ENCODE measurements at places on chromosomes 6 and 20.

- H3K4me1 ChIP-seq = no peaks in the 10 kb centered on the region
- no peak overlapping the region for H3K4me3 ChIP-seq
- H3K27ac ChIP-seq = no peak overlapping the region
Observed at GRCh38 chr20:6870559-6870958, 103.1 kb downstream of the BMP2 start.

GRCh38 chr6:108174371-108175175 is 8.8 kb downstream of the NR2E1 start:
- no peaks in the 10 kb centered on the region for H3K36me3 ChIP-seq
- H3K4me1 ChIP-seq = peaks cover 4% of the 10 kb centered on the region
- H3K4me3 ChIP-seq = peak overlapping the region; percentile 31

GRCh38 chr6:132357120-132357519 is 44.2 kb downstream of the MOXD1 start:
- no peaks in the 10 kb centered on the region for H3K36me3 ChIP-seq
- H3K27me3 ChIP-seq = peaks cover 14% of the 10 kb centered on the region
- H3K4me1 ChIP-seq = peaks cover 11% of the 10 kb centered on the region

DNA sequence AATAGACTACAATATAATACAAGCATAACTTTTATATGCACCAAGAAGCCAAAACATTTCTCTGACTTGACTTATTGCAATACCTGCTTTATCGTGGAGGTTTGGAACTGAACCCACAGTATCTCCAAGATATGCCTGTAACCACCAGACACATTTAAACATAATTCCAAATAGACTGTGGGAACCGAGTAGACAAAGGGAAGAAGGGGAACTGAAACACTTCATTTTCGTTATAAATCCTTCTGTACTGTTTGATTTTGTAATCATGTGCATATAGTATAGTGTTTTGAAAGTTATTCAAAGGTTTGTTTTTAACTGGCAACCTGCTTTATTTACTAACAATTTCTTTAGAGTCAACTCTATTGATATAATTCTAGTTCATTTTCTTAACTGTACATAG is 154.9 kb upstream of the BEND6 start:
- no peaks in the 10 kb centered on the region for H3K36me3 ChIP-seq
- no peak overlapping the region for H3K27ac ChIP-seq
- no peak overlapping the region for H3K4me3 ChIP-seq
- peaks cover under 1% of the 10 kb centered on the region for H3K27me3 ChIP-seq

DNA sequence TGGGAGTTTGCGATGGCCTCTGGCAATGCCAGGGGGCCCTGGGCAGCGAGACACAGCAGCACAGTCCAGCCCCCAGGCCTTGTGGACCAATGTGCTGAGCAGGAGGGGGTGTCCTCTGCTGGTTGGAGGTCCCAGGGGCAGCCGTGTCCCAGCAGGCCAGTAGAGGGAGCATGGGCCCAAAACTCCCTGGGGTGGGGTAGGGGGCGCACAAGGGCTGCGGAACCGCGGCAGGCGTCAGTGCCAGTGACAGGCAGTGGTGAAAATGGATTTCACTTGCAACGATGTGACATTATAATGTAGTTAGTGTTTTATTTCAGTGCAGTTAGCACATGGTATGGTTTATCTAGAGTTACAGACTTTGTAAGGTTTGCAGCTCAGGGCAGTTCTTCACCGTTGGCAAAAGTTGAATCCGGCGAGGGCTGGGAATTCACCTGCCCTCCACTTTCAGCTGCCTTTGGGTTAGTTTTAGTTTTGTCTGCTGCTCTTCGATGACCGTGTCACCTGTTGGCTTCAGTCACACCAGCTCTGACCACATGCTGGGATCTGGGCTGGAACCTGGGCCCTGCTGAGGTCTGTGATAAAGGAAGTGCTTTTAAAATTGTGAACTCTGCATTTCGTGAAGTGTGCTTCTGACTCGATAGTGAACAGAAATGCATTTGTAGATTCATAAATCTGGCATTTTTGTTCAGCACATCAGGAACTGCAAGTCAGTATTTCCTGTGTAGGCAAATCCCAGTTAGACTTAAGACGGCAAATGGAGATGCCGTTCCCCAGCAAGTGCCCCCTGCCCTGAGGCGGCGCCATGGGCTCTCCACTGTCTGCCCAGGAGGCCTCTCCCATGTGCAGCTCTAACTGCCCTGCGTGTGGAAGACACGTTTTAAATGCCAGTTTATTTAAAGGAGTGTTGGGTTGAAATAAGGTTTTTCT is 46.8 kb downstream of the PYGB start:
- peaks cover 8% of the 10 kb centered on the region for H3K36me3 ChIP-seq
- H3K4me3 ChIP-seq = no peak overlapping the region
- no peaks in the 10 kb centered on the region for H3K27me3 ChIP-seq
- H3K4me1 ChIP-seq = peaks cover 6% of the 10 kb centered on the region
- ATAC-seq = peak; percentile 69
- no peak overlapping the region for H3K27ac ChIP-seq

- H3K27me3 ChIP-seq = peaks cover 10% of the 10 kb centered on the region
- no peak overlapping the region for H3K27ac ChIP-seq
- no peaks in the 10 kb centered on the region for H3K4me1 ChIP-seq
- no peak overlapping the region for H3K4me3 ChIP-seq
- no peak for ATAC-seq
Observed at GRCh38 chr20:45765307-45765875, 26.3 kb downstream of the WFDC3 start.

DNA sequence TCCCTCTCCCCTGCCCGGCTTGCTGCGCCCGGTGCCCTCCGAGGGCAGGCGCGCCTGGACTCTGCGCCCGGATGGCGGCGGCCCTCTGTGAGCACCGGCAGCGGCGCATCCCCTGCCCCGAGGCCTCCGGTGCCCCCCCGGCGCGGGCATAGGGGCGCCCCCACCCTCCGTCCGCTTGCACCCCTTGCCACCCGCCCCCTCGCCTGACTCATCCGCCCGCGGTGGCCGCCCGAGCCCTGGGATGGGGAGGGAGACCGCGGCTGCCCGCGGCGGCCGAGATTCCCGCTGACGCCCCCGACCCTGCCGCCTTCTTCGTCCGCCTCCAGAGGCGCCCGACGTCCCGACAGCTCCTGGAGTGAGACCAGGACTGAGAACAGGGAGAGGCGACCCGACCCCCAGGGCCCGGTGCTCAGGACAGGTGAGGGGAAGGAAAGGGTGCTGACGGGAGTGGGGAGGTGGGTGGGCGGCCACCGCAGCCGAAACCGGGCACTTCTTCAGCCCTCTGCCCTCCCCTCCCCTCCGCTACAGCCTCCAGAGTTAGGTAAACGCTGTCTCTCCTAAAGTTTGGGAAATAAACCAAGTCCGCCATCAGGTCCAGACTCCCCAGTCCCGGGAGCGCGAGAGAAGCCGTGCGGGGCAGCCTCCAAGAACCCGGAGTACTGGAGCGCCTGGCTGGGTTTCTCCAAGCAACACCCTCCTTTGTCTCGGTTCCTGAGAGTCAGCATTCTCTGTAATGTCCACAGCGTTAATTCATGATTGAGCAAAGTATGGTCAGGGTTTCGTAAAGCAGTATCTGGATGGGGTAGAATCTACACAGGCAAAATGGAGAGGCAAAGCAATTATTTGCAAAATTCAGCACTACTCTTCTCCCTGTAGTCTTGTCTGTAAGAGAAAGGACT is 539 bp downstream of the TMEM200A start:
- peak overlapping the region; percentile 70 for H3K4me3 ChIP-seq
- no peaks in the 10 kb centered on the region for H3K36me3 ChIP-seq
- ATAC-seq = peak; percentile 67

DNA sequence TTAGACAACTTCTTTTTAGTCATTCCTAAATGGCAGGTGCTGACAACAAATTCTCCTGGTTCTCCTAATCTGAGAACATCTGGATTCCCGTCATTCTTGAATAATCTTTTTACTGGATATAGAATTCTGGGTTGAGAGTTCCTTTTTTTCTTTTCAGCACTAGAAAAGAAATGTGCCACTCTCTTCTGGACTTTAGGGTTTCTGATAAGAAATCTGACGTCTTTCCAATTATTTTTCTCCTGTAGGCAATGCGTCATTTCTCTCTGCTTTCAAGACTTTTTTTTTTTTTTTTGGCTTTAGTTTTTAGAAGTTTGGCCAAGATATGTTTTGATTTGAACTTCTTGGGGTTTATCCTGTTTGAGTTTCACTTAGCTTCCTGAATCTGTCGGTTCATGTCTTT is 66.1 kb upstream of the RNF24 start:
- ATAC-seq = no peak
- H3K4me1 ChIP-seq = peaks cover 37% of the 10 kb centered on the region
- peak overlapping the region; percentile 77 for H3K27ac ChIP-seq
- no peaks in the 10 kb centered on the region for H3K27me3 ChIP-seq
- peak overlapping the region; percentile 59 for H3K4me3 ChIP-seq
- H3K36me3 ChIP-seq = no peaks in the 10 kb centered on the region

DNA sequence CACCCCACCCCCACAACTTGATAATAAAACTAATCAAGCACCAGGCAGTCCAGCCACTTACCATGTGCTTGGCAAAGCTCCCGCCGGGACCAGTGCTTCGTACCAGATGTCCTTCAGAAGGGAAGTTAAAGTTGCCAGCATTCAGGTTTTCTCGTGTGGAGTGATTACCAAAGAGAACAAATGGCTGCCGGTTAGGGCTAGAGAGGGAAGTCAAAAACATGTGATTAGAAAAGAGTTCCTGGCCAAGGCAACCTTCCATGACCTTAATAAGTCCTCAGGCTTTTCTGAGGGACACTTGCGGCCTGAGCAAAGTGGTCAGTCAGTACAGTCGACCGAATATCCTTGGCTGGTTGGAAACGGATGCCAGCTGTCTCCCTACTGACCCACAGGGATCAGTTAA is 67.0 kb downstream of the DNAAF9 start:
- peaks cover 16% of the 10 kb centered on the region for H3K36me3 ChIP-seq
- H3K27me3 ChIP-seq = no peaks in the 10 kb centered on the region
- no peak for ATAC-seq
- no peak overlapping the region for H3K4me3 ChIP-seq

GRCh38 chr6:147221739-147222138 is 17.5 kb downstream of the STXBP5 start:
- no peak overlapping the region for H3K4me3 ChIP-seq
- no peak for ATAC-seq
- H3K4me1 ChIP-seq = peaks cover 30% of the 10 kb centered on the region
- peaks cover 69% of the 10 kb centered on the region for H3K36me3 ChIP-seq
- no peak overlapping the region for H3K27ac ChIP-seq

- ATAC-seq = peak; percentile 45
- H3K4me1 ChIP-seq = peaks cover 14% of the 10 kb centered on the region
- no peak overlapping the region for H3K27ac ChIP-seq
Observed at GRCh38 chr6:31525932-31526591, 2.7 kb upstream of the MCCD1 start.

GRCh38 chr6:149078211-149078782 is 239.2 kb upstream of the TAB2 start:
- no peak for ATAC-seq
- H3K4me3 ChIP-seq = peak overlapping the region; percentile 77
- H3K4me1 ChIP-seq = peaks cover 52% of the 10 kb centered on the region
- H3K36me3 ChIP-seq = peaks cover 27% of the 10 kb centered on the region
- H3K27me3 ChIP-seq = no peaks in the 10 kb centered on the region
- peak overlapping the region; percentile 25 for H3K27ac ChIP-seq

DNA sequence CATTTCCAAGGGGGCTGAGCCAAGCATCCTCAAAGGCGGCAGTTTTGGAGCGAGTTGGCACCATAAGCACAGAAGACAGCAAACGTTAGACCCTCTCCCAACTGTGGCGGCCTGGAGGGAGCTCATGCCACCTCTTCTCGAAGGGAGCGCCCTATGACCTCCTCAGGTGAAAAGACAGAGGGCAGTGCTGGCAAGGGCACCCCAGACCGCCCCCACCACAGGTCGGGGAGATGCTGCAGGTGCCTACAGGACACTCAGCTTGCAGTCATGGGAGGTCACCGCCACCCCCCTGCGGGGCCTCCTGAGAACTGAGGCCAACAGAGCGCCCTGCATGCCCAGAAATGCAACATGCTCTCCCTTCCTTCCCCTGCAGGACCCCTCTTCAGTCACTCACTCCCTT is 45.1 kb upstream of the BHLHE23 start:
- H3K4me1 ChIP-seq = no peaks in the 10 kb centered on the region
- no peaks in the 10 kb centered on the region for H3K36me3 ChIP-seq
- no peak overlapping the region for H3K27ac ChIP-seq
- ATAC-seq = no peak
- H3K27me3 ChIP-seq = peaks cover 16% of the 10 kb centered on the region

DNA sequence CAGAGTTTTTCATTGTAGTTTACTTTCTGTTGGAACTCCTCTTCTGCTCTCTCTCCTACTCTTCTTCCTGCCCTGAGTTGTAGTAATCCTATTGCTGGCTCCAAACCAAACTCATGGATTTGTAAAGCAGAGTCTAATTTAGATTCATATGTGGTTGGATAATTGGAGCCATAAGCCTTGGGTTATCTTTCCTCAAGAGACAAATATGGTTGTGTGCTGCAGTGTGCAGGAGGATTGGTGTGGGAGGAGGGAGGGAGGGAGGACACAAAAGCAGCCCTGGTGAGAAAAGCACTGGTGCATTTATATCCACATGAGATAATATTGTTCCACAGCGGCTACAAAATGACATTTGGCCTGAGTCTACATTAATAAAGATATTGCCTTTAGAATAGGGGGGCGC is 4.2 kb downstream of the HLA-G start:
- H3K36me3 ChIP-seq = no peaks in the 10 kb centered on the region
- peaks cover 4% of the 10 kb centered on the region for H3K4me1 ChIP-seq
- H3K27ac ChIP-seq = no peak overlapping the region
- H3K4me3 ChIP-seq = no peak overlapping the region
- ATAC-seq = no peak

DNA sequence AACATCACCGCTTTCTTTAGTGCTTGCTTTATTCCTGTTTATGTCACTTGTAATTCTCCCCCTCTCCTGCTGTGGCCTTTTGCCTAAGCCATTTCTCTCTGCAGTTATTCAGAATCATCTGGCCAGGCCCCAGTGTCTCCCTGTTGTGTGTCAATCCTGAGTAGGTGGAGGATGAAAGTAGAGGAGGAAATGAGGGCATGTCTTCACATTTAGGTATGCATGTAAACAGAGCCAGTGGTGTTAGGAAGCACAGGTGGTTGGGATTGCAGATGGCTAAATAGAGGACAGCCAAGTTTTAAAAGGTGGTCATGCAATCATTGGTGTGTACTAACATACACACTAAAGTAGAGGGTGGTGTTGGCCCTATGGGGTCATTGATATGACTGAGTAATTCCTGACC is 5.2 kb downstream of the PRSS35 start:
- peaks cover 21% of the 10 kb centered on the region for H3K27me3 ChIP-seq
- H3K4me3 ChIP-seq = no peak overlapping the region
- H3K4me1 ChIP-seq = no peaks in the 10 kb centered on the region
- H3K27ac ChIP-seq = no peak overlapping the region
- H3K36me3 ChIP-seq = no peaks in the 10 kb centered on the region

GRCh38 chr20:4637081-4637797 is 84.5 kb upstream of the PRND start:
- no peaks in the 10 kb centered on the region for H3K27me3 ChIP-seq
- H3K27ac ChIP-seq = no peak overlapping the region
- H3K4me1 ChIP-seq = no peaks in the 10 kb centered on the region

All from activated T-helper 17 cell treated with anti-CD3 and anti-CD28 coated beads, Interleukin-2, amount 50 U/mL, for 72 hours (primary cell).